NCI-H226 (cell line): ENCODE measurements at places on chromosomes 3 and 15.

DNA sequence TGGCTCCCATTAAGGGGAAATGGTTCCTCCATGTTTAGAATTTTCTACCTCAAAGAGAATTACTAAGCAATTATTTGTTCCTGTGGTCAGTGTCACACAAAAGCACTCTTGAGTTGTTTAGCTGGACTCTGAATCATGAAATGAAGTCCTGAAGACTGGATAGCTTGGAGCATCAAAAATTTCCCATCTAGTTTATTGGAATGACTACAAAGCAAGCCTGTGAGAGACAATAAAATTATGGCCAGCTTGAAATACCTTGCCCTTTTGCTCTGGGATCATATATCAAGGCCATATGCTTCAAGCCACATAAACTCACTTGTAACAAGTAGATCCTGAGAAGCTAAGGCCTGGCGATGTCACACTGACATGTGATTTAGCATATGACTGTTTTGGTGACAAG is 292.3 kb downstream of the TIGIT start:
- DNase-seq: no peak

GRCh38 chr3:14369675-14370669 is 32.4 kb upstream of the SLC6A6 start:
- no peak for DNase-seq

DNA sequence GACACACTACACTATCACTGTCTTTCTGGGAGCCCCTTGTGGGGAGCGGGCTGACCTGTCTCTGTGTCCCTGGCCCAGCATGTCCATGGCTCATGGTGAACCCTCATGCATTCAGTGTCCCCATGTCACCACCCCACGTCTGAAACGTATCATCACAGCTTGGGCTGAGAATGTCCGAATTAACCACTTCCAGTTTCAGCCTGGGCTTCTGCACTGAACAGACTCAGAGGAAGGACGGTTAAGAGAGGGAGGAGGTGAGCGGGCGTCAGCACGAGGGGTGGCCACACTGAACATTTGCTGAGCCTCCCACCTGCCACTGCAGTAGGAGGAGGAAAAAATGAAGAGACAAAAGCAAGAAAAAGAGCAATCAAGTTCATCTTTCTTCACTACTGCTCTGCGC is 30.5 kb downstream of the ATP2B2 start:
- DNase-seq: no peak

DNA sequence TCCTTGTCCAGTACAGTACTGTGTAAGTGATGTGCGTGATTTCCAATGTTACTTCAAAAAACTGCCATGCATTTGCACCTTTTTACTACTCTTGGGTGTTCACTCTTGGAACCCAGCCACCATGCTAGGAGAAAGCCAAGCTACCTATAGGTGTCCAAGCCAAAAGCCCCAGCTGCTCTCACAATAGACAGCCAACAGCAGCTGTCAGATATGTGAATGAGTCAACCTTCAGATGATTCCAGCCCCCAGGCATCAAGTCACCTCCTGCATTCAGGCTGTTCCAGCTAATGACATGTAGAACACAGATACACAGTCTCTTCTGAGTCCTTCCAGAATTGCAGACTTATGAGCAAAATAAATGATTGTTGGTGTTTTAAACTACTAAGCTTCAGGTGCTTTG is 417.7 kb upstream of the TGFBR2 start:
- no peak for DNase-seq

DNA sequence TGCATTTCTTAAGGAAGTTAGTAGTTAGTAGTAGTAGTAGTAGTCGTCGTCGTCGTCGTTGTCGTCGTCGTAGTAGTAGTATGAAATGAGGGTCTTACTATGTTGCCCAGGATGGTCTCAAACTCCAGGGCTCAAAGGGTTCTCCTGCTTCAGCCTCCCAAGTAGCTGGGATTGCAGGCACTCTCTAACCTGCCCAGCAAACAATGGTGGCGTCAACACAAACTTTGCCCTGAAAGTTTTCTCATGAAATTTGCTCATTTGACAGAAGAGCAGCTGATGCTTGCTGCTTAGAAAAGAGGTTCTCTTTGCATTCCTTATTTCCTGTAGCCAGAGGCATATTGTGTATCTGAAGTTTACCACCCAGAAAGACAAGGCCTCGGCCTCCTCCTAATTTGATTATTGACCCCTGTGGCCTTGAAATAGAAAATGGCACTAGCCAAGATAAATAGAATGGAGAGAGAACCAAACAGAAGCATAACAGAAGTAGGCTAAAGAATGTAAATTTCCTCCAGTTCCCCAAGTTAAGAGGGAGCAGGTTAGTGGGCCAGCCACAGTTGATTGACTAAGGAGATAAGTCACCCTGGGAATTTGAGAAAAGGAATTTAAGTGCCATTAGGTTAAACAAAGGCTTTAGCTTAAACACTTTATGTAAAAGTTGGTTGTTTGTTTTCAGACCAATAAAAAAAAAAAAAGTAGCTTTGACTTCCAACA is 166.2 kb upstream of the ROBO2 start:
- DNase-seq: no peak

DNA sequence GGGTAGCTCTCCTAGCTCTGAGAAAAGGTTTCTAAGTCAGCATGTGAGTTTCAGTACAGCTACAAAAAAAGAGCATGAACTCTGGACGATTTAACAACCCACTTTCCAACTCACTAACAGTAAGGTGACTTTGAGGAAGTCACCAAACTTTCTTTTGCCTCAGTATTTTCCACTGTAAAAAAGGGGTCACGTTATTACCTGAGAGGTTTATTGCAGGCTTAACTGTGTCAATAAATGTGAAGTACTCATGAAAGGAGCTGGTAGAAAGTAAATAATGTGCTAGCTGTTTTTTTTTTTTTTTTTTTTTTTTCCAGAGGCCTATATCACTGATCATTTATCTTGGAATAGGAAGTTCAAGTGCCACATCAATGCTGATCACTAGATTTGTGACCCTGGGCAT is 89.3 kb downstream of the PLSCR2 start:
- DNase-seq: no peak
